Putamen (tissue), 1 donor: ENCODE measurements at places on chromosomes 12 and 14.

DNA sequence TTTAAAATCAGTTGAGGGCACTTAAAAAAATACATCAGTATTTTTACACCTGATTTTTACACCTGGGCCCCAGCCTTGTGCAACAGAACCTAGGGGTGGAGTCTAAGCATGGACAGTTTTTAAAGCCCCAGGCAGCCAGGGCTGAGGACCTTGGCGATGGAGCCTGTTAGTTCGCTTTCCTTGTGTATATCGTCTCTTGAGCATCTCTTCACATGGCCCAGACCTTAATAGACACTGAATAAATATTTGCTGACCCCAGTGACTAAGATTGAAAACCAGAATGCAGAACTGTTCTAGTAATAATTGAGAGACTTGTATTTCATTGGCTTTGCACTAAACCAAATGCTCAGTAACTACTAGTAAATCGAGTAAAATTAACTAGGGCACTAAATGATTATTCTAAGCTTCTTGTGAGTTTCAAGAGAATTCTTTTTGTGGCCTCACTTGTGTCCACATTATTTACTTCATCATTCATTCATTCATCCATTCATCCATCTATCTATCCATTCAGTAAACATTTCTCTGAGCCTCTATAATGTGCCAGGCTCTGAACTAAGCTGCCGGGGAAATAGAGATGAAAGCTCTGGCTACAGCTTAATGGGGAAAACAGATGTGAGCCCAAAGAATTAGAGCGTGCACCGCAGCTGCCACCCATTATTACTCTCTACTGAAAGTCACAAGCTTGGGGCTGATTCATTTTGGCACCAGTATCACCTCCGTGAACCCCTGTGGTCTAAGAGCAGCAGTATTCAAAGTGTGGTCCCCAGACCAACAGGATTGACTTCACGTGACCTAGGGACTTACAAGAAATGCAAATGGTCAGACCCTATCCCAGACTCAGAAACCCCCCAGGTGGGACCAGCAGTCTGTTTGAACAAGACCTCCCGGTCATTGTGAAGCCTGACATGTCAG is 30.7 kb upstream of the BCL7A start:
- no peak for DNase-seq

- no peak for DNase-seq
These were observed 117.1 kb downstream of the PRKCH start for GRCh38 chr14:61438497-61438859.

- no peak for DNase-seq
These were observed 13.1 kb upstream of the ESPL1 start for GRCh38 chr12:53254816-53255545.

GRCh38 chr14:90853116-90853515 is 36.9 kb upstream of the TTC7B start:
- no peak for DNase-seq

- DNase-seq: no peak
These were observed 4.1 kb upstream of the DYNC1H1 start for GRCh38 chr14:101960225-101960624.

DNA sequence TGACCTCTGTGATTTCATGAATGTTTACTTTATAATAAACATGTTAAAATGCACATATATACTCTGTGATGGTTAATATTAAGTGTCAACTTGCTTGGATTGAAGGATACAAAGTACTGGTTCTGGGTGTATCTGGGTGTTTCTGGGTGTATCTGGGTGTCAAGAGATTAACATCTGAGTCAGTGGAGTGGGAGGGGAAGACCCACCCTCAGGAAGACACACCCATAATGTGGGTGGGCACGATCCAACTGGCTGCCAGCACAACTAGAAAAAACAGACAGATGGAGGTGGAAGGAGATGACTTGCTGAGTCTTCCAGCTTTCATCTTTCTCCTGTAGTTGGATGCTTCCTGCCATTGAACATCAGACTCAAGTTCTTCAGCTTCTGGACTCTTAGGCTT is 11.9 kb downstream of the NUP37 start:
- DNase-seq: no peak

DNA sequence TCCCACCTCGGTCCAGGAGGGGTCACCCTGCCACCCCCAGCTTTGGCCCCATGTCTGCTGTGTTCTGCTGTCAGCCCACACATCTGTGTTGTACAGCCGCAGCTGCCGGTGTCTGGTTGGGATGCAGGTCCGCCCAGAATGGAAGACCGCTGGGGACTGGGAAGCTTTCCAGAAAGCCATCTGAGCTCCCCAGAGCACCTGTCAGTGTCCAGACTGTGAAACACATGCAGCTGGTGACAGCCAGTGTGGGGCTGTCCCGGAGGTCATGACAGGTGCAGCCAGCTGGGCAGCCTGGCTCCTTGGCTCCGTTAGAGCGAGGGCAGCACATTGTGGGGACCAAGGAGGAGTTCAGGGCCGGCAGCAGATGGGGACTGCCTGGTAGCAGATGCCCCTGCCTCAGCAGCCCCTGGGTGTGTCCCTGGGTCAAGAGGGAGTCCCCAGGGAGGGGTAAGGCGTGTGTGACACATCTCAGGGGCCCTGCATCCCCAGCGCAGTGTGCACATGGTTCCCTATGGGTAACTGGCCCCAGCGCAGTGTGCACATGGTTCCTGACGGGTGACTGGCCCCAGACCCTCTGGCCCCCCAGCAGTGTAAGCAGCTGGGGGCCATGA is 16.4 kb downstream of the CEP170B start:
- DNase-seq: no peak

DNA sequence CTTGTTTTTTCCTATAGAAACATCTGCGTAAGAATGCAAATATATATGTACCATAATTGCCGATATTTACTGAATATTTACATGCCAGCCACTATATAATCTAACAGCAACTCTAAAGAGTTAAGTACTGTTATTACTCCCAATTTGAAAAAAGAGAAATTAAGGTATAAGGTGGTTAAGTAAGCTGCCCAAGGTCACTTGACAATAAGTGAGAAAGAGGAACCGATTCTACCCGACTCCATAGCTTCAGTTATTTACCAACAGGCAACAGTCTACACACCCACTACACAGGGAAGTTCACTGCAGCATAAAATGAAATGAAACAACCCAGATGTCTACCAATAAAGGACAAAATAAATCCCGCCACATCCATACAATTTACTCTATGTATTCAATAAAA is 1.1 kb downstream of the MIS18BP1 start:
- peak; percentile 15 for DNase-seq

DNA sequence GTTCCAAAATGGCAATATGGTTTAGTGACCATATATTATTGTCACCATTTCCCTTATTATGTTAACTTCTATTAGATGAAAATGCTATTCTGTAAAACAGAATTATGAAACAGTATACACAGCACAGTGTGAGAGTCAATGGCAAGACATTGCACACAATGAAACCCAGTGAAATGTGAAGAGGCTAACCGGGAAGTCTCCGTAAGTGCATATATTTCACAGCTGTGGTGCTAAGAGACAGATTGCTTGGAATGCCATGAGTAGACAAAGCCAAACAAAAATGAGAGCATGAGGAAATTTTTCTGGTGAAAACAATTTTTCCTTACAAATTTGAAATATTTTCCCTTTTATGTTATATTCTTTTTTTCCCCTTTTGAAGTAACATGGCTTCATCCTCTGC is 49.4 kb downstream of the DYRK2 start:
- no peak for DNase-seq

DNA sequence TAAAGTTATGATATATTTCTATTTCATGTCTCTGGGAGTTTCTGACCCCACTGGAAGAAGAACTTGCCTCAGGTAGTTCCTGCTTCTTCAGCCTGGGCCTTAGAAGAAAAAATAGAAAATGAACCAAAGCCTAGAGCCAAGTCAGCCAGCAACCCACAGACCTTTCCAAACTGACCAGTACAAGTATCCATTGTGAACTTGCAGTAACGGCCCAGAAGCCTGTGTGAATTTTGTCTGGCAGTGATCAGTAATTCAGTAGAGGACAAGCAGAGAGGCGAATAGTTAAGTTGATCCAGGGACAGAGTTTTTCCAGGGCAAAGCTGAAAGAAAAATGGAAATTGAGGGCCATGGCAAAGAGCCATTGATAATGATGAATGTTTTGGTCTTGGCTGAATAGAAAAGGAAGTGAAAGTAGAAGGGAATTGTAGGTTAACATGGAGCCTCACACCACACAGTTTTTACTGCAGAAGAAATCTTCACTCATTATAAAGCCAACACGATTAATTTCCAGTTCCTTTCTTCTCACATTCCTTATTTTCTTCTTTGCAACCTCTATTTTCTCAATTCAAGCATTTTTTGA is 311.8 kb downstream of the BTG1 start:
- peak; percentile 13 for DNase-seq

- no peak for DNase-seq
These were observed 4.6 kb upstream of the ZDHHC22 start for GRCh38 chr14:77145975-77146740.

GRCh38 chr14:99679111-99679510 is 5.0 kb upstream of the CYP46A1 start:
- no peak for DNase-seq

DNA sequence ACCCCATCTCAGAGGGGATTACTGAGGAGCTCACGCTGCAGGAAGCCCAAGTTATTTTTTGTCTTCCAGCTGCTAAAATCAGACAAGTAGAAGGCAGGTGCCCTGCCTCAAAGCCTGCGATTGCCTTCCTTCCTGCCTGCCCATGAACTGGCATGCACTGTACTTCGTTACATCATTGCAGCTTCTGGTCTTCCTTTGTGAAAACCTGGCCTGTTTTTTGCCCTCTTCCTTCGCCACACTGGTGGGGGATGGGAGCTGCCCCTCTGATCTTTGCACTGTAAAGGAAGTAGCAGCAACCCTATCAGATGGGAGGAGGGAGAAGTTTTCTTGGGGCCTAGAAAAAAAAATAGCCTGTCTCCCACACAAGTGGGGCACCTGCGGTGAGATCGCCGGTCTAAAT is 1098.7 kb downstream of the BCL11B start:
- DNase-seq: no peak

GRCh38 chr12:47534695-47535094 is 171.1 kb downstream of the RPAP3 start:
- no peak for DNase-seq

DNA sequence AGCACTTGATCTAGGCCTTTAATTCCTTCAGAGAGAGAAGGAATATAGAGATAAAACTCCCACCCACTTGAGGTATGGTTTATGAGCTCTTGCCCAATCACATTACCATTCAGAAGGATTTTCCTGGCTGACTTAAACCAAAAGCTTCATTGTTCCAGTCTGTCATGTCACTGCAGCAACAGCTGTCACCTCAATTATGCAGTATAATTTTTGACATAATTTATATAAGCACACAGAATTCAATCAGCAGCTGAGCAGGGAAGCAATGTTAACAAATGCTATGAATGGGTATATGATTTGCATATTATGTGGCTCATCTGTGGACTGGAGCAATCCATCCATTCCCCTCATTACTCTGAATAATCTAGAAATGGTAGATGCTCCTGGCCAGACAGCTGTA is 40.3 kb downstream of the CBX5 start:
- no peak for DNase-seq

DNA sequence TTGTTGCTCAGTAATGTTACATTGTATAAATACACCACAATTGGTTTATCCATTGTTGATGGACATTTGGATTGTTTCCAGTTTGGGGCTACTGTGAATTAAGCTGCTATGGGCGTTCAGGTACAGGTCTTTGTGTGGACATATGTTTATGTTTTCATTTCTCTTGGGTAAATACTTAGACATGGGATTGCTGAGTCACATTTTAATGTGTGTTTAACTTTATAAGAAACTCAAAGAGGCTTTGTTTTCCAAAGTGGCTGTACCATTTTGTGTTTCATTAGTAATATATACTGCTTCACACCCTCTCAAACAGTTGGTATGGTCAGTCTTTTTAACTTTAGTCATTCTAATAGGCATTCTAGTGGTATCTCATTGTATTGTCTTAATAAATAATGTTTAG is 225.0 kb downstream of the SPTSSA start:
- DNase-seq: no peak

GRCh38 chr14:92431199-92431725 is 82.3 kb upstream of the RIN3 start:
- DNase-seq: no peak
